ENCODE measurements at places on chromosomes 4 and X.

DNA sequence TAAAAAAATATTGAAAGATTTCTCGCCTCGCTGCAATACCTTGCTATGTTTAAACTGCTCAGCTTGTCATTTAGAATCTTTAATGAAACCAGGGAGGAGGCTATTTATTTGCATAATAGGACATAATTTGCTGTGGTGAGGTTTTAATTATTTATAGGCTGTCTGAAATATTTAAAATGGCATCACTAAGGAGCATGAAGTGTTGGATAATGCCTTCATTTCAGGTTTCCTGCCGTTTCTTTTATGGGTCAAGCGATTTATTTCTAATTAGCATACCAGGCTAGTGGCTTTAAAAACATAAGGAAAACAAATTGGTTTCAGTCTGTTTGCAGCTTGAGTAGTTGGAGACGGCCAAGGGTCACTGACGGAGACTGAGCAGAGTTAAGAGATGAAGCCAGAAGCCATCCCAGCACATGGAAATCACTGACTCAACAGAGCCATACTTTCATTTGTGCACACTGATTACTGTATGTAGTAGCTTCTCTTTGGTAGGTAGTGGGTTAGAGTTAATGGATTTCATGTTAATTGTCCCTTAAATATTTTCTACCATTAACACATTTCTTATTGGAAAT is 1962.4 kb upstream of the TENM3 start:
- DNase-seq = no peak

- no peak for DNase-seq
Observed at GRCh38 chr4:73801692-73802091, 34.8 kb upstream of the CXCL6 start.

- DNase-seq = no peak
Observed at GRCh38 chr4:1448589-1449420, 42.6 kb upstream of the NKX1-1 start.

GRCh38 chr4:88674979-88675378 is 22.6 kb downstream of the NAP1L5 start:
- DNase-seq = no peak

GRCh38 chr4:24322511-24322910 is 261.8 kb downstream of the DHX15 start:
- no peak for DNase-seq

DNA sequence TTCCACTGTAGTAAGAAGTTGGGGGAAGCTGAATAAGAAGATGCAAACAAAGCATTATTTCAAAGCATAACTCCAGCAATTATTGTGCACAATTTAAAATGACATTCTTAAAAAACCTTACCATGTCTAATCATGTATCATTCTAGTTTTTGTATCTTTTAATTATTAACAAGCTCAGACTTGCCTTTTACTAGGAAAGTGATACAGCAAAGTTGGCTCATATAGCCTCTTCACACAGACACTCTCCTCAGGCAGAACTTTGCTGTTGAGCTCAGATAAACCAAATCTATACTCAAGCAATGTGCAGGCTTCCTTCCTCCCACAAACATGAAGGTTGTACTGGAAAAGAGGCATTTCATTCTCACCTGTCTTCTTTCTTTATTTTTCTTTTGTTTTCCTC is 358.7 kb upstream of the EMCN start:
- DNase-seq = no peak

- no peak for DNase-seq
Observed at GRCh38 chr4:186931519-186931918, 207.9 kb upstream of the FAT1 start.

- DNase-seq = no peak
Observed at GRCh38 chr4:15479913-15480185, 10.2 kb downstream of the CC2D2A start.

DNA sequence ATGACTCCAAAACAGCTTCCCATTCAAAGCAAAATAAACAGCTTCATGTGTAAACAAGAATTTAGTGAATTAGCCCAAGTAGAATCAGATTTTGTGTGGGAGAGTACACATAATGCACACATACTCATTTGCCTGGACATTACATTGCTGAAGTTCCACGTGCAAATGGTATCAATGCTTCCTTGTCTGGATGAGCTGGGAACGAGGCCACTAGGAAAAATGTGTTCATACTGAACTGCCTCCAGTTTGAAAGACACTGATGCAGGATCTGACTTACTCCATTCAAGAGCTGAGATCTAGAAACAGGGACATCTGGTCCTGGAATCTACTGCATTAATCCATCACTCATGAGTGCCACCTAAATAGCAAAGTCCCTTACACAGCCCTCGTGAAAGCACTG is 228.0 kb downstream of the APBB2 start:
- no peak for DNase-seq

DNA sequence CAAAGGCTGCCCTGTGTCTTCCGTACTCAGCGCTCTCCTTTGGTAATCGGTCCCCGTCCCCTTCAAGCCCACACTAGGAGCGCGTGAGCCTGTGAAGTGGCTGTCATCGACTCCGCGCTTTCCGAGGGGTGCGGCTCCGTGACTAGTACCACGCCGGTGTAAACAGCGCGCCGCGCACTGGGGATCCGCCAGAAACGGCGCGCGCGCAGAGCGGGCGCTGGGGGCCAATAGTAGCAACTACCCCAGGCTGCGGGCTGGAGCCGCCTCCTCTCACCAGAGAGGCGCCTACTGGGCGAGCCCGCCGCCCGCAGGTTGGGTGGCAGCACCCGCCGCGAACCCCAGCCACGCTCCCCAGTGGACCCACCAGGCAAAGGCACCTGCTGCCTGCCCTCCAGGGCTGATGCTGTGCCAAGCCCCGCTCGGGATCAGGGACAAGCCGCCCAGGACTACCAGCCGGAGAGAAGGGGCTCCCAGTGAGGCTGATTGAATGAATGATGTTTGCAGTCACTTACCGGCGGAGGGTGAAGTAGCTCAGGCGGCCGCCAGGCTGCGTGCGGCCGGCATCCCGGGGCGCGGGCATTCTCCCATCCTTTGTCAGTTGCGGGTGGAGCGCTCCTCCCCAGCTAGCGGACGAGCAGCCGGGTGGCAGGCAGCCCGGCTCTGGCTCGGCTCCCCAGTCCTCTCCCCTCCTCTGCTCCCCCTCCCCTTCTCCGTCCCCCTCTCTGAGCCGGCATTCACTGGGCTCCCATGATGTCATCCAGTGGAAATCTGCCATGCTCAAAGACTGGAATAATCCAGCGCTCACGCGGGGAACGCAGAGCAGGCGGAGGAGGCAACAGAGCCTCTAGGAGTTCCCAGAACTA is 370.3 kb upstream of the SMIM31 start:
- DNase-seq = no peak

GRCh38 chr4:87555773-87556619 is 26.8 kb upstream of the SPARCL1 start:
- no peak for DNase-seq

DNA sequence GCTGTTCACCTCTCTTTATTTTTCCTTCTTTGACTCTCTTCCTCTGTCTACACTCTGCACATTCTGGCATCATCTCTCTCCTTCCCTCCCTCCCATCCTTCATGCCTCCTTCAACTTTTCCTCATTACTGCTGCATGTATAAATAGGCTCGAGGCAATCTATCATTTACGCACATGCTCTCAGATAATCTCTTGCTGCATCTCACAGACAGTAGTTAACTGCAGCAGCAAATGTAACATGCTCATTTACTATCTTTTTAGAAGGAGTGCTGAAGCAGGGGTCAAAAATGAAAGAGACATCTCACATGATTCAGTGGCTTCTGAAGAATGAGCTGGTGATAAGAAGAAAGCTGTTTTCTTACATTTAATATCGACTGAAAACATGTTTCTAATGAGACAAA is 127.7 kb downstream of the RASL11B start:
- no peak for DNase-seq

DNA sequence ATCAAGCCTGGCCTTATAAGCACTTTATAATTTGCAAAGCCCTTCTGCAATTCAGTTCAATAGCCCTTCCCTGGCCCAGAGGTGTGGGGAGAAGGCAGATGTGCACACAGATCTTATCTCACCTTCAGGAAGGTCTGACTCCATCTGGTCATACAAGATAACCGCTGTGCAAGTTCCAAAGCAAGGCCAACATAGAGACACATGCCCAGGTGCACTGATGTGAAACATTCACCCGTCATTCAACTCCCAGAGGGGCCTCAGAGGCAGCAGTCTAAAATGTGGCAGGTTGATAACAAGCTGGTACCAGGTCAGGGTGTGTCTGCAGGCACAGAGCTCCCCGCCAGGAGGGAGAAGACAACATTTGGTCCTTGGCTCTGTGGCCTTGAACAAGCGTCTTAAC is 10.9 kb upstream of the WFS1 start:
- no peak for DNase-seq

DNA sequence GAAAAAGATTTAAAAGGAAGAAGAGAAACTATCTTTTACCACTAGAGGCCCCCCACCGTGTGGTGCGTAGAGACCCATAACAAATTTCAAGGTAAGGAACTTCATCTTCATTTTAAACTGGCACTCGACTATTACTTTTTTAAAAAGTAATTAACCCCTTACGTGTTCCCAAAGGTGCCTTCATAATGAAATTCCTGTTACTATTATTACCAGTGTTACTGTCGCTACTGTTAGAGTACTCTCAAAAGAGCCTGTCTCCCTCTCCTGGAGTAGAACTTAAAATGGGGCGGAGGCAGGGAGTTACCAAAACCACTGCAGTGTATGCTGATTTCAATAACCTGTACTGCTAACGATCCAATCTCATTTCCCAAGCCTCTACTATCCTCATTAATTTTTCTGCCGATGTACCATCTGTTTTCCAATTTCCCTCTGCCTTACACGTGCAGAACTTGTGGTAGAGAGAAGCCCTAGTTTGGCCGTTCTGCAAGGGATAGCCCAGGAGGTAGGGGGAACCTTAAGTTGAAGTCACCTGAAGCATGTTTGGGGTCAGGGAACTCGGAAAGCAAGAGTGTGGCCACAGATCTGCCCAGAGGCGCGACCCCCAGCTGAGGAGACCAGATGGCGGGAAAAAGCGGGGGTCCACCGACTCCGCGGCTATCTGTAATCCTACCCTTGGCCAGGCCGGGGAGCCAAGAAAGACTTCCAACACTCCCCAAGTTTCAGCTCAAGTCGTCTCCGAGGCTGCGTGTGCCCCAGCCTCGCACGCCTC is 720 bp upstream of the STK26 start:
- no peak for DNase-seq

GRCh38 chr4:137819964-137820383 is 287.7 kb upstream of the PCDH18 start:
- no peak for DNase-seq

DNA sequence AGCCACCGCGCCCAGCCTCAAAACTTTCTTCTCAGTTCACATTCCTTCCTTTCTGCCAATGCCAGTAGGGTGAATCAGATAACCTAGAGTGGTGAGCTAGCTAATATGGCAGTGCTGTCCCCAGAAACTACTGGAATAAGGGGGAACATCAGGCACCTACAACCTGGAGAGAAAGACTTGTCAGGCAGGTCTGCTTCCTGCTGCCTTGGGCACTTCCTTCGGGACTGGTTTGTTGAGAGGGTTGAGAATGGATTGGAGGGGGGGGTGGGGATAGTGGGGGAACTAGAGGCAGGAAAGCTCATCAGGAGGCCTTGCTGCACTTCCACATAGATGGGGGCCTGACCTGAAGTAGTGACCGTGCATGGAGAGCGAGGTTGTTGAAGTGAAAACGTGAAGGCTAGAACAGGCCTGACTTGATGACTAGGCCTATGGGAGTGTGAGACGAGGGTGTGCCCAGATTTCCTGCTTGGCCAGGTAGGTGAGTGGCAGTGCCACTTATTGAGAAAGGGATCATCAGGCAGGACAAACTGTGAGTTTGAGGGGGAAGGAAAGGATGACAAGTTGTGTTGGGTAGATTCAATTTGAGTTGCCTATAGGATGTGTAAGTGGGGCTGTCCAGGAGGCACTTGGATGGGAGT is 33.4 kb downstream of the SLC25A5 start:
- peak; percentile 55 for DNase-seq

DNA sequence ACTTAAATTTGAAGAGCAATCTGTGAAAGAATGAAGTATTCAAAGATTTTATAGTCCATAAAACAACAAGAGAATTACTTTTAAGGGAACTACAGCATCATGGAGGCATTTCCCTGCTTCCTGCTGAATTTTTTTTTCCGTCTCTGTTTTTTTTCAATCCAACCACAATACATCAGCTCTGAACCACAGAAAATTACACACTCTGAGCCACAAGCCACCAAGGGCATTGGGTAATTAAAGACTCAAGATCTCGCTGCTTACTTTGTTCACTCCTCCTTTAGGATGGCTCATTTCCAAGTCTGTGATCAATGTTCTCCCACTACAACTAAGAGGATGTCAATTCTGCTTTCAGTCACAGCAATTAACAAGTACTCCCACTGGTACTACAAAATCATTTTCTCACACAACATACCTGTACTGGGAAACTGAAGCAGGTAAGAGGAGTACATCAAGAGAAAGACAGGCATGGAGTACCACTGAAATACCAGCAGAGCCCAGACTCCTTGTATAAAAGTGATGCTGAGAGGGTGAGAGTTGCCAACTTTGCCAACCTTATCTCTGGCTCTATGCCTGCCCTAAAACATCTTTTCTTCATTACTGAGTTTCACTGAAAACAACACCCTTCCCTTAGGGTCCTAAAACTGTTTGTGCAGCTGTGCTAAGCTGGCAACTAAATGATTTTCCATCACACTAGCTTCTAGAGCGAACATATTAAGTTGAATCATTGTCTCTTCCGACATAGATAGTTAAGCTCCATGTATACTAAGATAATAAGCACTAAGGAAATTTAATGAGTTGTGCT is 105.8 kb upstream of the MAGEB18 start:
- DNase-seq = no peak

DNA sequence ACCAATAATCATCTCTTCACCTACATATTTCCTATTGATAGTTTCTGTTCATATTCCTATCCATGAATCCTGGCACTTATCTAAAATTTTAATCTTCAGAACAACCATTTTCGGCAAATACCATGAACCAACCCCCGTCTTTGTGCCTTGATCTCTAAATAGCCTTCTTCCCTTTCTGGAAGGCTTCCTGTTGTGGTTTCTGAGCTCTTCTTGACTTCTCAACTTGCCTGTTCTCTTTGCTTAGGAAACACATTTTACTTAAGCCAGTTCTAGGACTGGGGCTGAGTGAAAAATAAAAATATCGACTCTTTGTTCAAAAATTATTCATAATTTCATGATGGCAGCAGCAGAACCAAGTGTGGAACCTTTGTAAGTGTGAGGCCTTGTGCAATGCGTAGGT is 882.4 kb downstream of the C4orf33 start:
- DNase-seq = no peak

DNA sequence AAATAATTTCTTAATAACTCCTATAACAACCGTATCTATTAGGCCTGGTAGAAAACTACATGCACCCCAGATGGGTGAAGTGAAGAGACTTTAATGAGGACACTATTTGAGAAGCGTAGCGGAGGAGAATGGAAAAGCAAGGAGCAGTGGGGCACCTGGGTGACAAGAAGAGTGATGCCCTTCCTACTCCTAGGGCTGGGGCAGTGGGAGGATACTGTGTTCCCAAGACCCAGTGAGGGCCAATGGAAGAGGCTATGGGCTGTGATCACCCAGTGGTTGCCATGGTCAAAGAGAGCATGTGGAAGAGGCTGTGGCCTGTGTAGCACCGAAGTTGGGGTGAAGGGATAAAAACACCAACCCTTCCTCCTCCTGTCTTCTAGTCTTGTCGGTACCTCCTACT is 86.5 kb upstream of the SHISA3 start:
- no peak for DNase-seq

GRCh38 chr4:179919587-179919986 is 2323.6 kb upstream of the TENM3 start:
- no peak for DNase-seq

GRCh38 chr4:139602776-139603360 is 46.8 kb upstream of the SETD7 start:
- no peak for DNase-seq

Measured in ureter (tissue), 1 donor.